ENCODE measurements at places on chromosomes 12 and 14.

GRCh38 chr12:51836041-51836826, 12.3 kb downstream of the FIGNL2 start:
- DNase-seq = no peak

- DNase-seq = no peak
Observed at GRCh38 chr14:102255401-102256190, 49.4 kb downstream of the MOK start.

GRCh38 chr12:108825201-108825950, 32.0 kb downstream of the SSH1 start:
- DNase-seq = no peak

- DNase-seq = no peak
Observed at GRCh38 chr14:71289536-71289935, 382.3 kb downstream of the PCNX1 start.

DNA sequence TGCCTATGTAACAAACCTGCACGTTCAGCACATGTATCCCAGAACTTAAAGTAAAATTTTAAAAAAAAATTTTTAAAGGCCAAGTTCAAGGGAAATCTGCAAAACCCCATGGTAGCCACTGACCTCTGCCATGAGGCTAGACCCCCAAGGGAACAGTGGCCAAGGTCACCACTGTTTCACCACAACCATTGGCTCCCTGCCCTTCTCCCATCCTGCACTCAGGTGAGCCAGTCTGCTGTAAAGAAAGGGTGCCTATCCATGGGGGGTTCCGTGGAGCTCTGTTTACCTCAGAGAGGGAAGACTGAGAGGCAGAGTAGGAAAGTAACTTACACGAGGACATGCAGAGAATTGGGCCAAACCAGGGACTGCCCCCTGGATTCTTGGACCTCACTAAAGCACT, 38.6 kb downstream of the VWF start:
- no peak for DNase-seq

DNA sequence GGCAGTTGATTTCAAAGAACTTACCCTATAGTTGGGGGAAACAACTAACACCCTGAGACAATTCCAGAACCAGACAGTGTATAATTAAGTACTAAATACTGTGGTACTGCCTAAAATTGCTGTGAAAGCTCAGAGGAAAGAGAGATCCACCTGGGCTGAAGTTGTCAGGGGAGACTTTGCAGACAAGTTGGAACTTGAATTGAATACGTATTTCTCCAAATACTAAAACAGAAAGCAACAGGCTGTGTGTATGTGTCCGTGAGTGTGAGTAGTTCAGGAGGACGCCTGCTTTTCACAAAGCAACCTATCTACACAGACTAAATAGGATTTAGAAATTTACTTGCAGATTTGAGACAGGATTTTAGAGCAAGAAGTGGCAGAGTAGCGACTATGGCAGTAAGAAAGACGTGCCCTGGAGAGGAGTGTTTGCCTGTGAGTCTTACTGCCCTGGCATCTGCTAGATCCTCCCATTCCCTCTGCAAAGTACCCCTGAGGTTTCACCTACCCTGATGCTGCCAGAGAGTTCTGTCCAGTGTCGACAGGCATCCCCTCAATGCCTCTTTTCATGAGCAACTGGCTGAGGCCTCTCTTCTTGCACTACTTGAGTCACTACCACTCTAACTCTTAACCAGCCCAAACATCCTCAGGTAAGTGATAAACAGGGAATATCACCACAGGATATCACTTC, 37.4 kb upstream of the BMP4 start:
- no peak for DNase-seq

GRCh38 chr12:8629486-8630033, 16.9 kb upstream of the AICDA start:
- no peak for DNase-seq

DNA sequence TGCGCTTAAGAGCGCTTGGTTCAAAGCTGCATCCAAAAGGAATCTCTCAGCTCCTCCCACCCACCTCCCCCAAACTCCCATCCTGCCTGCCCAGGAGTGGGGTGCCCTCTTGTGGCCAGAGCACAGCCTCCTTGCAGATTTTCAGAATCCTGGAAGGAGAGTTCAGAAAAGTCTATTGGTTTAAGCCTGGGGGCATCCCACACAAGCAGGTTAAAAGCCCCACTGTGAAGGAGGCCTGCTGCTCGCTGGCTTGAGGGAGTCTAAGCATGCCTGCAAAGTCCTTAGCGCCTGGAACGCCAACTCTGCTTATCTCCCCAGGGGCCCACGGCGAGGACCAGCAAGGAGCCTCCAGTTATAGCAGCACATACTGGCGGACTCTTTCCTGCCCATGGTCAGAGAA, 297.1 kb downstream of the KSR2 start:
- DNase-seq = no peak

DNA sequence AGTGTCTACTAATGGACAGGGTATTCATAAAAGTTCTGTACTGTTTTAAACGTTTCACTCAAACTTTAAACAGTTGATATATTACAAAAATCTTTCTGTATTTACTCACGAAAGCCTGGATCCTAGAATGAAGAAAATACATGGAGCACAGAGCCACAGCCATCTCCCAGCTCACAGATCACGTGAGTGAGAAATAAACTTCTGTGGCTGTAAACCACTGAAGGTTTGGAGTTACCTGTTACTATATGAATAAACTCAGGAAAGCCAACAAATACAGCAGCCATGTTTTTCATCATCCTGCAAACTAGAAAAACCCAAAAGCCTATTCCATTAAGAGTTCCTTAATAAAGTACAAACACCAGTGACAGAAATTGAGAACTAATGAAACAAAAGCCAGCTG, 867 bp upstream of the TDG start:
- no peak for DNase-seq

Data from stimulated activated CD8-positive, alpha-beta memory T cell treated with anti-CD3 and anti-CD28 coated beads, Interleukin-12 subunit alpha, Interleukin-12 subunit beta, amount 100 ng/mL, for 1 hour (primary cell).